ENCODE measurements at places on chromosomes 5 and 9. TPM values are rescaled to one million over a fixed set of nuclear protein-coding genes. Genes with fewer than 3 reads are reported as not detected.

Gene IRX2
- total RNA-seq: not detected

Gene CTNND2
- total RNA-seq: 0.20 TPM

Gene PCDHA4
- not detected for total RNA-seq

- no peak for DNase-seq
Measured at GRCh38 chr5:133778636-133779035, 166.3 kb upstream of the FSTL4 start.

DNA sequence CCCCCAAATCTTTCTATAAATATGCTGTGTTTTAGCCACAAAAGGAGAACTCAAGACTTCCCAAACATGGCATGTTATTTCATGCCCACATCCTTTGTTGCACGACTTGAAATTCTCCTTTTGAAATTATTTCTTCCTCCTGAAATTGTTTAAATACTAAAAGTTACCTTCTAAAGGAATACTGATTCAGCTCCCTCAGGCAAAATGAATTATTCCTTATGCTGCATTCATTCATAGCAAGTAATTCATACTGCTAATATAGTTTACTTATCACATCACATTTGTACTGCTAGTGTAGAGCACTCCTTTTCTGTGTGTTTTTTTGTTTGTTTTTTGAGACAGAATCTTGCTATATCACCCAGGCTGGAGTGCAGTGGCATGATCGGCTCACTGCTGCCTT, 45.7 kb downstream of the BHMT start:
- no peak for DNase-seq

- DNase-seq: no peak
Measured at GRCh38 chr5:44299394-44299793, 89.8 kb downstream of the FGF10 start.

Measured in CD4-positive, alpha-beta T cell (primary cell).